ENCODE measurements at places on chromosomes 3 and 15.
A peak's percentile ranks its signal among the peaks of the same experiment; 100 is the strongest.

DNA sequence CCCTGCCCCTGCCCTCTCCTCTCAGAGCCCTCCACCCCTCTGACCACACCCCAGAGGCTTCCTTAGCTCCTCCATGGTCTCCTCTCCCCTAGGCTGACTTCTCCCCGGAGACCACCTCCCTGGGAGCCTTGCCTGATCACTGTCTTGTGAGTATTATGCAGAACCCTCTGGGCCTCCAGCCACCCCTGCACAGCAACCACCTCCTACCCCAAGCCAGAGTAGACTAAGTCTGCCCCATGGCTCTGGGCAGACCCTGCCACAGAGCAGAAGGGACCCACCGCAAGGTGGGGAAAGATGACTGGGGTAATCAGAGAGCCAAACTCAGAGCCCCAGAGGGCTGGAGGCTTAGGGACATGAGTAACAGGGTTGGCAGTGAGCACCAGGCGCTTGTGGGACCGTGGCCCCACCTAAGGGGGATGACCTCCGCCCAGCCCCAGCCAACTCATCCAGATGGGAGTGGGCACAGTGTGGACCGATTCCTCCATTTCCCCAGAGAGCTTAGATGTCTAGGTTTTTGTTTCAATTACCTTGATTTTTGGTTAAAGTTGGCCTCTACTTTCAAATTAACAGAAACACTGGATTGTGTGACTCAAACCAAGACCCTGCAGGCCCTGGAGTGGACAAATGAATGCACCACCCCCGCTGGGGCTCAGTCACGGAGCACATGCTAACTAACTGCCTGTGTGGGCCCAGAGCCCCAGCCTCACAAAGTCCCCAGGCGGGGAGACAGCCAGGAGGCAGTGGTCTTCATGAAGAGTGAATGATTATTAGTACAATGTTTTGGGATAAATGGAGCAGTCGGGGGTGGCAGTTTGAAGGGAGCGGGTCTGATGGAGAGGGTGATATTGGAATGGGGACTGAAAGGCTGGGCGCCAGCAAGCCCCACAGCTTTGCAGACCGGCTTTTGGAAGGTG, 119.4 kb upstream of the PRR20G start:
- DNase-seq, result no peak

DNA sequence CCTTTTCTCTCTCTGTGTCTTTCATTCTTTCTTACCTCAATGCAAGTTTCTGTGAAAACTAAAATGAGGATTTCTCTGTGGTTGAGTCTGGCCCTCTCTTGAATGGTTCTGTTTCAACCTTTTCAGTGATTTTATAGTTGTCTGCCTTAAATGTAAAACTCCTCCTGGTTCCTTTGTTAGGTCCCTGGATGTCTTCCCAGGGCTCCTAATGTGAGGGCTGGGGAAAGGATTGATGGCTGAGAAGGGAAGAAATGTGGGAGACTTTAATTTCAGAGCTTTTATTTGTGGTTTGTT, 90.6 kb upstream of the GRM7 start:
- no peak for DNase-seq

- DNase-seq, result no peak
Observed at GRCh38 chr3:47041114-47041513, 61.6 kb downstream of the NBEAL2 start.

- DNase-seq, result peak; percentile 77
Observed at GRCh38 chr3:119559441-119559963, at the start of gene CD80. Gene CD80, minus strand, starts transcription at chr3:119559614. Its CDS starts 1,886 bp downstream, at chr3:119557728.

DNA sequence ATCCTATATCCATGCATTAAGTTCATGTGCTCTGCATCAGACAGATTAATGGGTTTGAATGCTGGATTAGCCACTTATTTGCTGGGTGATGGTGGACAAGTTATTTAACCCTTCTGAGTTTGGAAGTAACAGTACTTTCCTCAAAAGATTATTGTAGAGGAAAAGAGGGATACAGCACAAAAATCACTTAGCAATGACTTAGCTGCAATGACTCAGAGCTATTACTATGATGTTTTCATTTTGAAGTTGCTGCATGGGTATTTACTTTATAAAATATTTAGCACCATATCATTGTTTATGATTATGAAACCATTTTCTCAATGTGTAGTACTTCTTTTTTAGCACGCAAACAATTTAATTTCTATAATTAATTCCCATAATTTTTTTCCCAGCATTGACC, 248.4 kb downstream of the MYRIP start:
- DNase-seq, result no peak

- no peak for DNase-seq
Observed at GRCh38 chr3:45507820-45508317, 86.7 kb upstream of the LIMD1 start.

DNA sequence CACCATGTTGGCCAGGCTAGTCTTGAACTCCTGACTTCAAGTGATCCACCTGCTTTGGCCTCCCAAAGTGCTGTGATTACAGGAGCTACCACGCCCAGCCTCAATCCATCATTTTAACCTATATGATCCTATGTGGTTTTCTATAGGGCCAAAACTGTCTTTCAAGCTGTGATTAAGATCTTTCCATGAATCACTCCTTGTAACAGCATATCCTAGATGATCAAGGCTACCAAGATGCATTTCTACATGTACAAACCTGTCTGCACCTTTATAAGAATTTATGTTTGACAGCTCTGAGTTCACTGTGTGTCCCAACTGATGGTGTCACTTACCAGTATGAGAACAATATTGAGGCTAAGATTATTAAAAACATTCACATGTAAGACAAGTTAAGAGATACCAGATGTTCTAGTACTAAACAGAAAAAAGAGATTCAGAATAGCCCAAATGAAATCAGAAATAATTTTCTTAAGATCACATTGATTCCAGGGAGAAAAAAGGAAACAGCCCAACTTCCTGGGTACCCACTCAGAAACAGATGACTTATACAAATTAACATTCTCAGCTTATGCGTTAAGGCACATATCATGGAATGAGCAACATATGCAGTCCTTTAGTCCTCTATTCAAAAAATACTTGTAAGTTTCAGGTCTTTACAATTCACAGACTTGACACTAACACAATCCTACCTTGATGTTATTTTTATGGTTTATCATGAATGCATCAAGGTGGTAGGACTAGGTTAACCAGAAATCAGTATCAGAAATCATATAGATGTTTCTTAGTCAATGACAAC, 24.8 kb upstream of the PPIB start:
- DNase-seq, result no peak

GRCh38 chr15:98408231-98408630, 240.1 kb upstream of the IGF1R start:
- no peak for DNase-seq

- peak; percentile 38 for DNase-seq
Observed at GRCh38 chr3:197298945-197299854, 788 bp upstream of the DLG1 start.

- DNase-seq, result no peak
Observed at GRCh38 chr15:50113187-50113505, 5.9 kb downstream of the ATP8B4 start.

GRCh38 chr15:50066202-50066601, 52.8 kb downstream of the ATP8B4 start:
- DNase-seq, result peak; percentile 73

DNA sequence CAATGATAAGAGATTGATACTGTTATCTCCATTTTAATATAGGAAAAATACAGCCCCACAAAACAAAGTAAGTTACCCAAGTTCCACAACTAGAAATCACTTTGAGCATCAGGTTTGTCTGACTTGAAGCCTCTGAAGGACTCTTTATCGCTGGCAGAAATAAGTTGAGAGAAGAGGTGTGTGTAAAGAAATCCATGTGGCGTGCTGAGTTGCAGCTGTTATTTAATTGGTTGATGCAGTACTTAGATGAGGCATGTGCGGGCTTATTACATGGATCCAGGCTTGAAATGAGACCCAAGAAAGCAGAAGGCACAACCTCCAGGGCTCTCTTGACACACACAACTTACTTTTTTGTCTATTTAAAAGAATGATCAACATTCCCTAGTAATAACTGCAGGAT, 221.3 kb downstream of the PDZRN3 start:
- DNase-seq, result no peak

All from RKO (cell line).